ENCODE measurements at places on chromosomes 4 and X.

DNA sequence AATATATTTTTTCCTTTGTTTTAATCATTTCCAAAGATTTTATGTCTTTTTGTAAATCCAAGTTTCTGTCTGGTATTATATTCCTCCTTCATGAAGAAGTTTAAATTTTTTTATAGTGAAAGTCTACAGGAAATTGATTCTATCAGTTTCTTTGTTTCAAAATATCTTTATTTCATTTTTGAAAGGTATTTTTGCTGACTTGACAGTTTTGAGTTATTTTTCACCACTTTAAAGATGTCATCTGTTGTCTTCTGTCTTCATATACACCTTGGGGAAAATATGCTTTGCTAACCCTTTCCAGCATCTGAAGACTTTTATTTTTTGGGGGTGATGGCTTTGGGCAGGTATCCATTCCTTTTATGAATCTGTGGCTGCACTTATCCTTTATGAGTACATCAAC is 164.4 kb upstream of the EPHA5 start:
- no peak for DNase-seq

DNA sequence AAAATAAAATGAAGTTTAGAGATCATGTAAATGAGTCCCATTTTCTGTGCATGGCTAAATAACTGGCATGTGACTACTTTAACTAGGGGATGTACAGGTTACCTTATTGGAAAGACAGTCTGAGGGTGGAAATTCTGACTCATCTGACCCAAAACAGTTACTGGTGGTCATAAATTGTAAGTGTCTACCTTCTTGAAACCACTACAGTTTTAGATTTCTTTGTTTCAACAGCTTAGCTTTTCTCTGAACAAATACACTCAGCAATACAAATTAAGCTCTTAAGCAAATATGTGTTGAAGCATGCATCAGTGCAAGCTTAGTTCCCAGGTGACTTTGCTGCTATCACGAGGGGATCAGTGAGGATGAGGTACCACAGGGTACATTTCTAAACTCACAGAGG is 60.7 kb upstream of the PGM2 start:
- DNase-seq, result no peak

- DNase-seq, result no peak
Observed at GRCh38 chr4:122695226-122695625, 37.3 kb upstream of the BBS12 start.

DNA sequence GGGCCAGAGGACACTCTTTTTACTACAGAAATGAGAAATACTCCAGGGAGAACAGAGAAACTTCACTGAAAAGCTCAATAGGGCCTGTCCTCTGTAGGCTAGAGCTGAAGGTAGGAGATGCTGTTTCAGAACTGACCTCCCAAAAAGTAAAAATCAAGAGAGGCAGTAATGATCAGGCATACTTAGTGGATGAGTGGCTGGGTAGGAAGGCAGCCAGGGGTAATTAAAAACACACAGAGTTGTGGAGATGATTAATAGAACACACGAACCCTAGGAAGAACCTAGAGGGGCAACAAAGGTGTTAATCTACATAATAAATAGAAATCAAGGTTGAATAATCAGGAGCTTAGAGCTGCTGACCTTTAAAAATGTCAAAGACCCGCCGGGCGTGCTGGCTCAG is 582.4 kb upstream of the ADGRL3 start:
- DNase-seq, result no peak

- no peak for DNase-seq
Observed at GRCh38 chr4:86977621-86978184, 42.9 kb downstream of the AFF1 start.

DNA sequence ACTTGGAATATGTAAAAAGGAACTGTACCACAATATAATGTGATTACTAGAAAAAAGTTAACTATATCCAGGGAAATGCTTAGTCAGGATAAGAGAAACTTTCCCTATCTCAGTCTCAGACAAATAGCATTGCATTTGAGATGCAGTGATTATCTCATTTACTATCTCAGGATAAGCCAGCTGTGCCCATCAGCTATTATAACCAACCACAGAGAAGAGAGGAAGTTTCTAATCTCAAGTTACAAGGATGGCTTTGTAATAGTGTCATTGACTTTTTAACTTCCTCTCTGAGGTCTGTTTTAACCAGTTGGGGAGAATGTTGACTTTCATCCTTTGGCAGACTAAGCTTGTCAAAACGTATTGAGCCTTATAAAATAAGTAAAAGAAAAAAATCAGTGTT is 56.5 kb downstream of the SNX25 start:
- DNase-seq, result no peak

DNA sequence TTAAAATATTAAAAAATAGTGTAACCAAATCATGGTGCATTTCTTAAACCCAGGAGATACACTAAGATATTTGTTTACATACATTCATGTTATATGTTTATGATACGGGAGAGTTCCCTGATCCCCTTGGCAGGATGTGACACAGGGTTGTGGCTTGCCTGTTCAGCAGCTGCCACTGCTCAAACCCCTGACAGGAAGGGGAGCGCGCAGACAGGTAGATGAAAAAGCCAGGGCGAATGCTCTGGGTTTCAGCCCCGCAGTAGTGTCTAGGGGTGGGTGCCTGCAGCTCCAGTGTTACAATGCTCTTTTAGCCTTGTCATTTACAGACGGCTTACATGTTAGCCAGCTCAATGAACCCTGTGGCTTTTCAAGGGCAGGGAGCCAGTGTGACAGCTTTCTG is 1343.8 kb upstream of the IGFBP7 start:
- no peak for DNase-seq

All from T follicular helper cell (primary cell).